ENCODE measurements at places on chromosomes 7 and 10.

- peaks cover 16% of the 10 kb centered on the region for H3K27me3 ChIP-seq
- no peak overlapping the region for H3K4me3 ChIP-seq
- DNase-seq = peak; percentile 62
- no peaks in the 10 kb centered on the region for H3K36me3 ChIP-seq
These were observed 33.8 kb upstream of the ZFAND2A start for GRCh38 chr7:1193593-1194424.

GRCh38 chr10:62502995-62503613 lies 128.9 kb downstream of the ZNF365 start:
- H3K27me3 ChIP-seq = no peaks in the 10 kb centered on the region
- H3K4me1 ChIP-seq = no peaks in the 10 kb centered on the region
- no peak for DNase-seq

DNA sequence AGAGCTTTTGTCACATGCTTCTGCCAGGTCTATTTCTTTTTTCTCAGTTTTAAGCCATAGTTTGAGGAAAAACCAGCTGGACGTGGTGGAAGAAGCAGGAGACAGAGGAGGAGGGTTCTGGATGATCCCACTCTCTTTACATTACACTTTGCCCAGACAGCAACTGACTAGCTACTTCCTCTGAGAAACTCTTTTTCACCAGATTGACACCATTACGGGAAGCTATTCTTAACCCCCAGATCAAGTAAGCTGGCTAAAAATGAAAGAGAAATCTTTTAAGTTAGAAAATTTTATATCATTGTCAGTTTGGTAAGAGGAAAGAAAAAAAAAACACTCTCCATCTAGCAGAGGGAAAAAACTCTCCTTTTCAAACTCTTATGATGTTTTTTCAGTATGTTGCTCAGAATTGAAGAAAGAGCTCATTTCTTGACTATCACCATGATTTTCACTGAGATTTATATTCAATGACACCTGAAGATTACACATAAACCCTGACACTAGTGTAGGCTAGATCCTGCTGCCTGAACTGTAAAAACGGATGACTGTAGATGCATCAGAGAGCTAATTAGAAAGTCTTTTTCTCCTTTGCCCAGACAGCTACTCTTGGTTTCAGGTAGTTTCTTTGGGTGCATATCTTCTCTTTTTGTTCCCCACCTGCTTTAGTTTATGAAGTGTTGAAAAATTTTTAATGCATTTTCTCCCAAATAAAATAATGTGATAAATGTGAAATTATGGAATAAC lies 203.1 kb downstream of the TFEC start:
- H3K36me3 ChIP-seq = no peaks in the 10 kb centered on the region
- H3K4me3 ChIP-seq = no peak overlapping the region
- H3K4me1 ChIP-seq = no peaks in the 10 kb centered on the region
- H3K27me3 ChIP-seq = no peaks in the 10 kb centered on the region
- DNase-seq = no peak

GRCh38 chr7:91085175-91085574 lies 179.1 kb upstream of the FZD1 start:
- H3K27ac ChIP-seq = peak overlapping the region; percentile 8
- H3K4me1 ChIP-seq = peaks cover 29% of the 10 kb centered on the region
- DNase-seq = no peak
- H3K27me3 ChIP-seq = no peaks in the 10 kb centered on the region
- H3K36me3 ChIP-seq = no peaks in the 10 kb centered on the region

GRCh38 chr7:131302446-131302845 lies 25.2 kb upstream of the MKLN1 start:
- H3K4me1 ChIP-seq = peaks cover 3% of the 10 kb centered on the region
- H3K27ac ChIP-seq = no peak overlapping the region
- H3K4me3 ChIP-seq = no peak overlapping the region
- H3K27me3 ChIP-seq = no peaks in the 10 kb centered on the region
- DNase-seq = no peak

DNA sequence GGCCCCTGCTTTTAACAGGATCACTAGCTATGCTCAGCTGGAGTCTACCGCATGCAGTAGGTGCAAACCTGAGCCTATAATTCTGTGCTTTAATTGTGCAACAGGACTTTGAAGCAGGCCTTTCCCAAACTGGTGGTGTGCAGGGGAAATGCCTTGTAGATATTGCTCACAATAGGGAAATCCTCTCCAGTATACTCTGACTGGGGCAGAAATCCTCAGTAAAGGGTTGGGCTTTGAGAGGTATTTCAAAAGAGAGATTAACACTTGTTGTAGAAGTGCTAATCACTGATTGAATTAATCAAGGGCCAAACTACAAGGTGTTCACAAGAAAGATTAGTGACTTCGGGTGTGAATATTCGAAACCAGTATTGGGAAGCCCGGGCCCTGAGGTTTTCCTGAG lies 58.5 kb upstream of the EXOC6 start:
- H3K4me3 ChIP-seq = no peak overlapping the region
- no peak overlapping the region for H3K27ac ChIP-seq
- H3K4me1 ChIP-seq = no peaks in the 10 kb centered on the region
- H3K36me3 ChIP-seq = no peaks in the 10 kb centered on the region
- H3K27me3 ChIP-seq = peaks cover 16% of the 10 kb centered on the region

Measured in activated CD8-positive, alpha-beta T cell treated with anti-CD3 and anti-CD28 coated beads for 36 hours (primary cell).